ENCODE measurements at places on chromosomes 6 and 20. TPM values are rescaled to one million over a fixed set of nuclear protein-coding genes. Genes with fewer than 3 reads are reported as not detected.

Gene HLA-DOB
- polyA plus RNA-seq: 0.18 TPM

Gene TNXB
- polyA plus RNA-seq: 5.6 TPM

DNA sequence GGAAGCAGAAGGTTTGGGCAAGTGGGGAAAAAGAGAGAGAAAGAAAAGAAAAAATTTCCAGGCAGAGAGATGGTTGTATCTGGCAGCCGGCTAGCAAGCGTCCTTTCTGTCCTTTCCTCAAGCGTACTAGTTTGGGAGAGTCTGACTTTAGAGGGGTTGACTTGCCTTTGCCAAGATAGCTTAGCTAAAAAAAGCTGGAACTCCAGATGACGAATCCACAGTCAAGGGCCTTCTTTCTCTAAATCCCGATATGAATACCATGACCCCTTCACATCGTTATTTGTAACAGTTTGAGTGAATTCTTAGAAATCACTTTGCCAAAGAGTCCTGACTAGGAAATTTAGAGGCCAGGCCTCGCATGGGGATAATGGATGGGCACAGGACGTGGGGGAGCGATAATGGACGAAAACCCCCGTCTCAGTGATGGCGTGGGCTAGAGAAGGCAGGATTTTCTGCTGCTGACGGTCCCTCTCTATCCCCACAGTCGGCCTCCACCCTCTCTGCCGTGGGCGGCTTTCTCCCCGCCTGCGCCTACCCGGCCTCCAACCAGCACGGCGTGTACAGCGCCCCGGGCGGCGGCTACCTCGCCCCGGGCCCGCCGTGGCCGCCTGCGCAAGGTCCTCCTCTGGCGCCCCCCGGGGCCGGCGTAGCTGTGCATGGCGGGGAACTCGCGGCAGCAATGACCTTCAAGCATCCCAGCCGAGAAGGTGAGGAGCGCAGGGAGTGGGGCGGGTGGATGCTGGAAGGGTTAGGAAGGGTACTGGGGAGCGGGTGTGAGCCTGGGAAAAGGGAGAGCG is 3.5 kb downstream of the PAX1 start:
- no peak for DNase-seq

DNA sequence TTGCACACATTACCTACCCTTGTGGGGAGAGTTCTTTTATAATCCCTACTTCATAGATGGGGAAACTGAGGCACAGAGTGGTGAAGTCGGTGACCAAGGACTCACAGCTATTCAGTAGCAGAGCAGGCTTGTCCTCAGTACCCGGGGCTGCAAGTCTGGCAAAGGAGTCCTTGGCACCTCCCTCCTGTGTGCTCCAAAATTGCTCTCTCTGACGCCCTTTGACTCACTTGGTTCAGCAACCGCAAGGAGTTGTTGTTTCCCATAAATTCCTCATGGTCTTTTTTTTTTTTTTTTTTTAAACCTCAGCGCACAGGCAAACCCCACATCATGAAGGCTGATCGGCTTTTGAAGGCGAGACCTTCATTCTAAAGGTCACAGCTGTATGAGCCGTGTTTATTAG is 143.2 kb downstream of the CEBPB start:
- no peak for DNase-seq

DNA sequence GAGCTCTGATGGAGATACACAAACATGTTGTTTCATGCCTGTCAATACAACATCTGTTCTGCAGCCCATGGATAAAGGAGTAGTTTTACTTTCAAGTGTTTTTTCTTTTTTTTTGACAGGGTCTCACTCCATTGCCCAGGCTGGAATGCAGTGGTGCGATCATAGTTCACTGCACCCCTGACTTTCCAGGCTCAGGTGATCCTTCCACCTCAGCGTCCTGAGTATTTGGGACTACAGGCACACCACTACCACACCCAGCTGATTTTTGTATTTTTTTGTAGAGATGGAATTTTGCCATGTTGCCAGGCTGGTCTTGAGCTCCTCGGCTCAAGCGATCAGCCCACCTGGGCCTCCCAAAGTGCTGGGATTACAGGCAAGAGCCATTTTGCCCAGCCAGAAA is 97.0 kb downstream of the SMAP1 start:
- no peak for DNase-seq

GRCh38 chr6:2450546-2450945 is 205.1 kb upstream of the GMDS start:
- DNase-seq: no peak

Gene PPIL6
- polyA plus RNA-seq: 15.5 TPM

DNA sequence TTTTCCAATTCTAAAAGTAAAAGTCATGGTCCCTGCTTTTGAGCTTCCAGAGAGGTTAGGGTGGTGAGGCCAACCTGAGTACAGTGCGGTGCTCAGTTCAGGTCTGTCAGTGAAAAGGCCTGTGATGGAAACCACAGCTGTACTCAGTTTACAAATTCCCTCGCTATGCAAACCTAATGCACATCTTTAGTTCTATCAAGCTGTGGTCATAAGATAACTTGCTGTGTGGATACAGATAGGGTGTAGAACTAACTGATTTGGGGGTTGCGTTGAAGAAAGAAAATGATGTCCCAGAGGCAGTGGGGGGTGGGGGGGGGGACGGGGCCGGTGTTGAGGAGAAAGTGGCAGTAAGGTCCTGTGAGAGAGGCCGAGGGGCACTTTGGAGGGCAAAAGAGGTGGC is 22.8 kb upstream of the MBOAT1 start:
- no peak for DNase-seq

DNA sequence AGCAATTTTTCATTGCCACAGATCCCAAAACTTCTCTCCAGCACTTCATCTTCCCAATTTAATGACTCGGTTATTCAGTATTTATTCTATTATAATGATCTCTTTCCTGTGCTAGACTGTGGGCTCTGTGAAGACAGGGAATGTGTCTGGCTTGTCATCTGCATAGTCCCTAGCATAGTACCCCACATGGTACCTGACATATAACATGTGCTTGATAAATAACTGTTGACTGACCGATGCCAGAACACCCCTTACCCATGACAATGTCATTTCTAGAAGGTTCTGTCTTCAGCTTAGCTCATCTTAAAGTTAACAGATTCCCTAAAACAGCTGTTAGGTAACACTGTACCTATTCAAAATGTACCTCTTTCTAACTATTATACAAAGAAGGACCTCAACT is 3.6 kb downstream of the PXMP4 start:
- no peak for DNase-seq

Gene HCK
- polyA plus RNA-seq: 2.5 TPM

DNA sequence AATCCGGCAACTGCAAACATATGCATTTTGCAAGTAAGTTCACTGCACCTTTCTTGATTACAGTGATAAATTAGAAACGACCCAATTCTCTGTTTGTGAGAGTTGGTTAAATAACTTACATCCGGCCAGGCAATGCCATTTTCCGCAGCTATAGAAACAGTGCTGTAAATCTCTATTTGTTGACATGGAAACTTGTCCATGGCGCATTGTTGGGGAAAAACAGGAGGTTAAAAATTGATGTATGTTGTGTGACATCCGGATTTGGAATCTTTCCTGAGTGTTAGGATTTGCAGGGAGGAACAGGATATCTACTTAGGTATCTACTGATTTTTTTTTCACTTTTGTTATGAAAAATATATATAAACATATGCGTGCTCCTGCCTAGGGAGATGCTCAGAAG is 66.5 kb downstream of the DLGAP4 start:
- DNase-seq: peak; percentile 23

DNA sequence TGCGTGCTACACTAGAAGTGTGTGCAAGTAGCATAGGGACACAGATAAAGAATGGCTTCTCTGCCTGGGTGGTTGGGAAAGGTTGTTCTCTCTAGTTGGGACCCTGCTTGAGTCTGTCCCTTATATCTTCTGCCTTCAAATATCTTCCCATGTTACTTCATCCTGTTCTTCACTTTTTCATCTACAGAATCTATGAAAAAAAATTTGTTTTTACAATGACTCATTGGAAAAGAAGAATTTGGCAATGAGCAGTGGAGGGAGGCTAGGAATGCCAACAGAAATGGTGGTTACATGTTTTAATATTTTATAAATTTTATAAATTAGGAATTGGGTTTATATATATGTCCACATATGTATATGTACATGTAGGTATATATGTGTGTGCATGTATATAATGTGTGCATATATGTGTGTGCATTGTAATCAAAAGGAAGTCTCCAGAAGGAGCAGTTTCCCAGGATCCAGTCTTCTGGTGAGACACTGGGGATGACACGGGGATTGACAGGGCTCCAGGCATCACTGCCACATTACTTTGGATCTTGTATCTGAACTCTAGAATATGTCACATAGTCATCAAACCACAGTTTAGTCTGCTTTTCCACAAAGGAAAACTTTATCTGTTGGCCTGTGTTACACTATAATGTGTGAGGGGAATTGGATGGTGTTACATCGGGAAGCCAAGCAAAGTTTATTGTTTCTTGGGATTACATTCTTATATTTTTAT is 75.3 kb upstream of the RIPOR2 start:
- no peak for DNase-seq

DNA sequence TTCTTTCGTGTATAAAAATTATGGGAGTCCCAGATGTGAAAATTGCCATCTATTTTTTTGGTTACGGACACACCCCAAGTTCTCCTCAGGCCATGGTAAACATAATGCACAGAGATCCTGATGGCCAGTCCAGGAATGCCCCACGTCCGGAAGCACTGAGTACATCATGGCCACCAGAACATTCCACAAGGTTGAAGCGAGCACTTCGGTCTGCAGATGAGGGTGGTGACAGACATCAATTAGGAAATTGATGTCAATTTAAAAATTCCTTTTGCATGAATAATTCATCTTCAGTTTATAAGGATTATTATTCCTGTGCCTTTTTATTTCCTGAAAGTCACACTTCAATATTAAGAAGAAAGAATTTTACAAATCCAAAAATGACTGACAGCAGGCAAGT is 13.2 kb upstream of the EXOC2 start:
- no peak for DNase-seq

- no peak for DNase-seq
Measured at GRCh38 chr20:8033151-8033841, 13.7 kb upstream of the TMX4 start.

- DNase-seq: no peak
Measured at GRCh38 chr6:156741287-156742073, 35.7 kb upstream of the ARID1B start.

Gene PDCD2
- polyA plus RNA-seq: 71.6 TPM

- DNase-seq: no peak
Measured at GRCh38 chr6:5995949-5996713, 10.6 kb downstream of the NRN1 start.

Gene SLC22A16
- polyA plus RNA-seq: 0.47 TPM

DNA sequence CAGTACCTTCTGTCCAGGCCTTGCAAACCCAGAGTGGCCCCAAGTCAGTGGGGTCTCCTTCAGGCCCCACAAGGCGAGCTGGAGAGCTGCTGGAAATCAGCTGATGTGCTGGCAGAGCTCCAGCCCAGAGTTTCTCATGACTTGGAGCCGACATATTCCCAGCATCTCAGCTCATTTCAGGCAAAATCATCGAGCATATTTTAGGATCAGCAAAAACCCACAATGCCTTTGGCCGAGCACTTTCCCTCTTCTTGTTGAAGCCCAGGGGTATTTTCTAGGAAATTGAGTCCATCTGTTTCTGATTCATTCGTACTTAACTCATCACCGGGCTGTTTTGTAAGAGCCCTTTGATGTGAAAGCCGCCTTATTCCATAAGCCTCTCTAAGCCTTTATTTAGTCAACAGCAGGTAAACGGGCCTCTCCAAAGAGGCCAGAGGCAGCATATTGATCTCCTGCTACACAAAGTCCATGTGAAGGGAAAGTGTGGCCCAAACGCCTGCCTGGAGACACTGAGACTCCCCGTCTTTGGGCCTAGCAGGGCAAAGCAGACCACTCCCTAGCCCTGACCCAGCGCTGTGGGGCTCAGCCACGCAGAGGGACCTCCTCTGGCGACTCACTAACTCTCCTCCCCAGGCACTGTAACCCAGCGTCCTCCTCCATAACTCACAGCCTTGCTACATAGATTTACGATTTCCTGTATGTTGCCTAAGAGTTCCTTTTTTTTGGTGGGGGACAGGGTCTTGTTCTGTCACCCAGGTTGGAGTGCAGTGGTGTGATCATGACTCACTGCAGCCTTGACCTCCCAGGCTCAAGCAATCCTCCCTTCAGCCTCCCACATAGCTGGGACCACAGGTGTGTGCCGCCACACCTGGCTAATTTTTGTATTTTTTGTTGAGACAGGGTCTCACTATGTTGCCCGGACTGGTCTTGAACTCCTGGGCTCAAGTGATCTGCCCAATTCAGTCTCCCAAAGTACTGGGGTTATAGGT is 12.1 kb upstream of the C20orf203 start:
- peak; percentile 16 for DNase-seq

Data from renal pelvis (tissue), 12 donors.